Stimulated activated CD4-positive, alpha-beta T cell treated with anti-CD3 and anti-CD28 coated beads, TNF-alpha, amount 100 ng/mL, for 1 hour (primary cell): ENCODE measurements at places on chromosomes 5 and 9.

GRCh38 chr5:66989781-66990180, 206.8 kb downstream of the CD180 start:
- no peak for DNase-seq

GRCh38 chr9:135905380-135906258, 1.7 kb downstream of the CAMSAP1 start:
- peak; percentile 25 for DNase-seq

DNA sequence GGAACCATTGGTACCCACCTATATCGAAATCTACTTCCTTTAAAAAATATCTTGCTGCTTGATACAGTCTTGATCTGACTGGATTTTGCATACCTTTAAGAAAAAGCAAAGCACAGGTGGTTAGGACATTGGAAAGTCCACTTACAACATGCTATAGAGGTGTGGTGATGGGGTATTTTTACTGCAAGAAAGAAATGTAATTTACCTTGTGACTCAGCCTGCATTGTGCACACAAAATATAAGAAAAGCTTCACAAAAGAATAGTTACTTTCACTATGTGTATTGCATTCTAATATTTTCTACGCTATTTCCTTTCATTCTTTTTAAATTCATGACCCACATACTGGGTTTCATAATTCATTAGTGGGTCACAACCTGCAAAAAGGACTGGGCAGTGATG, 236.2 kb upstream of the RASEF start:
- no peak for DNase-seq

DNA sequence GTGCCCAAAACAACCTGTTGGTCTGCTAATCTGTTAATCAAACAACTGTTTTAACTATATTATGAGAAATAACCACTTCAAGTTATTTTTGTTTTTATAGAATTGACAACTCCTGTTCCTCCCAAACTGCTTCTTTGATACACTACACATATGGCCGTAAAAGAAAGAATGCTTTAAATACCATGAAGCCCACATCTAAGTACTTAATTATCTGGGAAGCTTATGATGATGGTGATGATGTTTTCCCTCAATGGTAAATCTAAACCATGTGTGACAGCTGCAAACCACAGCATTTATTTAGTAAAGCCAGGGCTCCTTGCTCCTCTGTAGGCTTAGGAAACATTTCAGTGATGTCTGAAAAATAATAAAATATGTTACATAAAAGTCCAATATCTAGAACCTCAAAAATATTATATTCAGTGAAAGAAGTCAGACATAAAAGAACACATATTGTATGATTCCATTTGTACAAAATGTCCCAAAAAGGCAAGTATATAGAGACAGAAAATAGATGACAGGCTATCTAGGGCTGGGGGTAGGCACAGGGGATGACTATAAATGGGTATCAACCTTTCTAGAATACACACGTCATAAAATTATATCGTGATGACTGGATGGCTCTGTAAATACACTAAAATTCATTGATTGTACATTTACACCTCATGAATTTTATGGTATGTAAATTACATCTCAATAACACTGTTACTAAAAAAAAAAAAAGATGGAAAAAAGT, 154.1 kb downstream of the EFNA5 start:
- DNase-seq = no peak

DNA sequence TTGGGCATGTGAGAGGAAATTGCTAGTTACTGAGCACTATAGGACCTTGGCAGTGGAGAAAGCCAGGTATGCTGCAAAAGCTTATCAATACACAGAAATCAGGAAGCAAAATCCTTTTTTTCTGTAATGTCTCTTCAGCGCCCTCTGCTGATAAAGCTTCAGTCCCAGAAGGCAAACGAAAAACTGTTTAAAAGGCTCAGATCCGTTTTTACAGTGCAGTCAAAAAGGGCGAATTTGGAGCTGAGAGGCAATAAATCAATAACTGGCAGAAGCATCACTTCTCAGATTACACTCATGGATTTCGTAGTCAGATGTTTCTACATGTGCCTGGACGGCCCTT, 1.1 kb upstream of the MAN2A1 start:
- no peak for DNase-seq

DNA sequence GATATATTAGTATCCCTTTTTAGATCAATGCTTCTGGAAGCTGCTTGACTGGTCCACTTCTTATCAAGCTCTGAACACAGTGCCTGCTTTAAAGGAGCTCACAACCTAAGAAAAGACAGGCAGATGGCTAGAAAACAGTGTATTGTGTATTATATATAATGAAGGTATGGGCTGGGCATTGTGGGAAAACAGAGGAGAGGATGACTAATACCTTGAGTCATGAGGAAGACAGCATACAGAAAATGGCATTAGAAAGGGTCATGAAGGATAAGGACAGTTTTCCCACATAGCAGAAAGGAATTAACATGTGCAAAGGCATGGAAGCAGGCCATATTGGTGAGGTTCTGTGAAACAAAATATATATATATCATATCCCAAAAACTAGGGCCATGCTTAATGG, 309.6 kb downstream of the MLLT3 start:
- no peak for DNase-seq

DNA sequence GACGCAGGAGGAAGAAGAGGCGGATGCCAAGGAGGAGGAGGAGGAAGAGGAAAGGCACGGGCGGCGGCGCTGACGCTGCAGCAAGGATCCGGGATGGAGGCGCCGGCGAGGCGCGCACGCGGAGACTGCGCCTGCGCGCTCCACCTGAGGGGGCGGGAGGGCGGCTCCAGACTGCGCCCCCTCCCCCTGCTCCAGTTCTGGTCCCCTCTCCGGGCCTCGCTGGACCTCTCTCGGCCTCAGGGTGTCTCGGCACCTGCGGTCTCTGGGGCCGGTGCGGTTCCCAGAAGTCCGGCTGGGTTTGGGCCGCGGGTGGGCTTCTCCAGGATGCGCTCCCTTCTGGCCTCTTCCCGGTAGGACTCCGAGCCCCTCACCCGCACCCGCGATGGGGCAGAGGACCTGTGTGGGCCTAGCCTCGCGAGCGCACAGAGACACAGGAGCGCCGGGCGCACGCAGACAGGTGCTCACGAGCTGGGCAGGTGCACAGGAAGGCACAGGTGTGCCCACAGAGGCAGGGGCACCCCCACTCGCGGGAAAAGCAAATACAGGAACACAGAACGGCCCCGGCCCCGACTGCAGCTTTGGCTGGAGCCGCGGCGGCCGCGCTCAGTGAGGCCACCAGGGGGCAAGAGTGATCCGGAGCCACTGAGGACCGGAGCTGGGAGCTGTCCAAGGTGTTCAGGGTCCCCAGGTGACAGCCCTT, at the start of gene NPDC1:
Gene NPDC1, minus strand, starts transcription at position 90 of the 700 bp plus-strand sequence. CDS start 188 bp downstream, outside the sequence.
- DNase-seq = peak; percentile 54

GRCh38 chr5:76229900-76230299, 146.7 kb downstream of the SV2C start:
- DNase-seq = no peak

DNA sequence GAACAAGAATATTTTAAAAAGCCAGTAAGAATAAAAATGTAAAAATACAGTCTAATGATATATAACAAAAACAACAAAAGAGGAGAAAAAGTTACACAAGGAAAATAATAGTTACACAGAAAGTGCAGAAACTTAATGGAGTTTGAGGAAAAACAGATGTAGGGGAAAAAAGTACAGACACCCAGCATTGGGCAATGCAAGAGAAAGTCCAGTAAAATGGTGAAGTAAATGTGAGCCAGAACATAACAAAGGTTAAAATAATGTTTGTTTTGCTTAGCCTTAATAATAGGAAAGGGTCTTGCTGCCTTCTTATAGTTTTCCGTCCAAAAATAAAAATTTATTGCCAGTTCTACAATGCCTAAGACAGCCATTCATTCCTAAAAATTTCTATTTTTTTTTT, 364.2 kb downstream of the NNT start:
- no peak for DNase-seq

DNA sequence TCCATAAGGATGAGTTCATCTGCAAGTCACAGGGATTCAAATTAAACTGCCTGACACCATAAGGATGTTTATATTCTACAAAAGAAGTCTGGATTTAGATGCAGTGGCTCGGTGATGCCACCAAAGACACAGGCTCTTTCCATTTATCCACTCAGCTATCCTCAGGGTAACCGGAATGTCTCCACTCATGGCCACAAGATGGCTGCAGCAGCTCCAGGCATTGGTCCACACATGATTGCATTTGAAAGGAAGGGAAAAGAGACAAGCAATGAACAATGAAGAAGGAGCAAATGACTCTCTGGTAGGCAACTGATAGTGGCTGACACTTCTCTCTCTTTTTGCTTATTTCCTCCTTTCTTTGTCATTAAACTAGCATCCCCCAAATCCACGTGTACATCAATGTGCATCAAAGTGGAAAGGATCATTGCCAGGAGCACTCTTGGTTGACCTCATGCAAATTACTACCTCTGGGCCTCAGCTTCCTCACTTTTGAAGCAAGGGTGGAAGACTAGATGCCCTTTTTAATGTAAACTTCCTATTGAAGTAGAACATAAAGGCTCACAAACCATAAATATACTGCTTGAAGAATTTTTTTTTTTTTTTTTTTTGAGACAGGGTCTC, 7.2 kb upstream of the SNX30 start:
- no peak for DNase-seq

GRCh38 chr9:137163365-137163715, 6.5 kb downstream of the LRRC26 start:
- DNase-seq = no peak

DNA sequence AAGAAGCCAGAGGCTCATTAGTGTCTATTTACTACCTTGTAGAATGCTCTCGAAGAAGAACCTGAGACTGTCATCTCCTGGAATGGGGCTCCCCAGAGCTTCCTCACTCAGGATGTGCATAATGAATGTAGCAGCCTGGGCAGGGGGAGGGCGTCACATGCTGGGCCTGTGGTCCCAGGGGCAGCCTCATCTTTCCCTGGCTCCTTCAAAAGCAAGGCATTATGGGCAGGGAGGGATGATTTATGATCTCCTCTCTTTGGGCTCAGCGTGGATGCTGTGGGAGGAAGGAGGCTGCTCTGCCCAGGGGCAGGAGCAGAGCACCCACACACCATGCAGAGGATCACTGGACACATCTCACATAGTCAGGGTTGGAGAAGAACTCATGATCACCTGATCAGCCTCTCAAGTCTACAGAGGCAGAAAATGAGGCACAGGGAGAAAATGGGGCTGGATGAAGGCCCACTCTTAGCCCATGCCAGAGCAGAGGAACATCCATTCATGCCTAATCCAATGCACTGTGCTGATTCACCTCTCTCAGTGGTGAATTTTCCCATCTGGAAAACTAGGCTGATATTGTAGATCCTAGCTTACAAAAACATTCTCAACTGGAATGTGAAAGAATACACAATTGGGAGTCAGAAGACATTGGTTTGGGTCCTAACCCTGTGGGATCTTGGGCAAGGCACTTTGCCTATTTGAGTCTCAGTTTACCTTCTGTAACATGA, 173.7 kb downstream of the CARTPT start:
- no peak for DNase-seq

DNA sequence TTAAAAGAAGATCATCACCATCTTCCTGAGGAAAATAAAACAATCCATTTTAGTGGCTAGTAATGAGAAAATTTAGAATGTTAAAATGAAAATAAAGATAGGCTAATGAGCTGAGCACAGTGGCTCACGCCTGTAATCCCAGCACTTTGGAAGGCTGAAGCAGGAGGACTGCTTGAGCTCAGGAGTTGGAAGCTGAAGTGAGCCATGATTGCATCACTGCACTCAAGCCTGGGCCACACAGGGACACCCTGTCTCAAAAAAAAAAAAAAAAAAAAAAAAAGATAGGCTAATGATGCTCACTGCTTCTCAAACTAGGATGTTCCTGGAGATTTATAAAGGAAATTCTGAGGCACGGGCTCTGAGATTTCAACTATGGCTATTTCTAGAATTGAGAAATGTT, 50.3 kb downstream of the CPLANE1 start:
- no peak for DNase-seq
